ENCODE measurements at places on chromosomes 6 and 20.

DNA sequence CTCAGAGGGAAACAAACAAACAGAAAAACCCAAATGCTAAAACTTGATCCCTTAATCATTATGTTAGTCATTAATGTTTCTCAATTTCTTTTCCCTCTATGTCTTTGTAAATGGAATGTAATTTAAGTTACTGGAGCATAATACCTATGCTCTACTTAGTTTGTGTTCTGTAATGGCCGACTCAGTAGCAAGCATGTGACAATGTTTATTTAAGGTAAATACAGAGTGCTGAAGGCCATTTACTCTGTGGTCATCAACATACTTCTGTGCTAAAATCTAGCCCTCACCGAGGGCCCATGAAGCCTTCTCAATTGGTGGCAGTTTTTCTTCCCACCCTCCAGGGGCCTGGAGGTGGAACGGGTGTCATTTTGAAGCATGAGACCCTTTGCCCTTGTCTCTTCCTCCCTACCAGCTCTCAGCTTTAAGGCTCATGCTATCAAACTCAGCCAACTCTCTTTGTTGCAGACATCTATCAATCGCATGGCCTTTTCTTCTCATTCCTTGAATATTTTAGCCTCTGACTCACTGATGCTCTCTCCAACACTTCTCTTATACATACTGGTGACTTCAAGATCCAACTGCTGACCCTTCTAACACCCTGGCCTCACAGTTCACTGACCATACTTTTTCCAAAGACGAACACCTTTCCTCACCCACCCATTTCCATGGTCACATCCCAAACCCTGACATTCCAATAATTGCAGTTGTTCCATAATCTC is 48.2 kb downstream of the STX7 start:
- no peaks in the 10 kb centered on the region for H3K27me3 ChIP-seq
- H3K4me3 ChIP-seq = no peak overlapping the region
- peaks cover 20% of the 10 kb centered on the region for H3K36me3 ChIP-seq
- H3K4me1 ChIP-seq = no peaks in the 10 kb centered on the region

- H3K27me3 ChIP-seq = peaks cover 15% of the 10 kb centered on the region
- H3K27ac ChIP-seq = no peak overlapping the region
- DNase-seq = no peak
- no peaks in the 10 kb centered on the region for H3K36me3 ChIP-seq
- H3K4me3 ChIP-seq = no peak overlapping the region
- no peaks in the 10 kb centered on the region for H3K4me1 ChIP-seq
Measured at GRCh38 chr6:116556065-116556464, 2.5 kb downstream of the CALHM4 start.

DNA sequence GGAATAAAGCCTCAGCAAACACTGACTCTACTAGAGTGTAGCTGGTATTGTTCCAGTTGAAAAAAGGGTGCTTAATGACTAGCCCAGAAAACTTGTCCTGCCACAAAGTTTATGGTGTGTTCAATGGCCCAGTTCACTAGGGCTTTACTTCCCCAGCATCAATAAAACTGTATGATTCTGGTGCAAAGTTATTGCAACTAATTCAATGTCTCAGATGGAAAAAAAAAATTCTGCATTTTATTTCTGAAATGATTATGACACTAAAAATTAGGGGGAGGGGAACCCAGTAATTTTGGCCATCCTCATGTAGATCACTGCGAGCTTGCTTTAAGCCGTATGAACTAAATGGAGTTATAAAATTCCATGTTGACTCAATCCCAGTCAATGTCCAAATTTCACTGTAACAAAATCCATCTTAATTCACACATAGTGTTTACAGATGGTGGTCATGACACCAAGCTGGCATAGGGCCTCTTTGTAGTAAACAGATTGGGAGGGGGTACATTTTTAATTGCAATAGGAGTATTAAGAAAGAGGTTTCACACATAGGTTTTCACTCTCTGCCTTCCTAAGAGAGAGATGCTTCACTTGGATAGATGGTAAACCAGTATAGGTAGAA is 41.2 kb downstream of the PTPRK start:
- DNase-seq = no peak
- peak overlapping the region; percentile 63 for H3K4me3 ChIP-seq
- no peak overlapping the region for H3K27ac ChIP-seq

GRCh38 chr6:158666628-158667359 is 16.9 kb downstream of the SYTL3 start:
- no peak for DNase-seq
- no peaks in the 10 kb centered on the region for H3K27me3 ChIP-seq
- no peak overlapping the region for H3K4me3 ChIP-seq
- H3K27ac ChIP-seq = no peak overlapping the region
- peaks cover 56% of the 10 kb centered on the region for H3K36me3 ChIP-seq

DNA sequence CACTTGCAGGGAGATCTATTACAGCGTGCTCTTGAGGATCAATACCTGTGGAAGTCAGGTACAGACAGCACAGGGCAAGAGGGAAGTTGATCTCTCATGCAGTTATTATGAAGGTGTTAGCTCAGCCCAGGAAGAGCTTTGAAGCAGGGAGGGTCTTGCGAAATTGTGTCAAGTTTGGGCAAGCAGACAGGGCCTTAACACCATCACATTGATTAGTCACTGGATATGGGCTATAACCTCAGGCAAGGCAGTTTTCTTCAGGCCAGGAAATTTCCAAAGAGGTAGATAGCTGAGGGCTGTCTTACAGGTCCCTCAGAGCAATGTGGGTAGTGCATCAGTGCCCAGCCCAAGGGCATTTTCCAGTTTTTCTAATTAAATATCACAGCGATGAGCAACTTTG is 643.8 kb downstream of the DHX35 start:
- no peaks in the 10 kb centered on the region for H3K27me3 ChIP-seq
- no peak for DNase-seq
- no peak overlapping the region for H3K4me3 ChIP-seq
- no peaks in the 10 kb centered on the region for H3K4me1 ChIP-seq

- H3K27me3 ChIP-seq = peaks cover 35% of the 10 kb centered on the region
- peak overlapping the region; percentile 89 for H3K4me3 ChIP-seq
- peaks cover 42% of the 10 kb centered on the region for H3K4me1 ChIP-seq
- H3K36me3 ChIP-seq = peaks cover 9% of the 10 kb centered on the region
Measured at GRCh38 chr6:4774715-4775493, 1.3 kb upstream of the CDYL start.

DNA sequence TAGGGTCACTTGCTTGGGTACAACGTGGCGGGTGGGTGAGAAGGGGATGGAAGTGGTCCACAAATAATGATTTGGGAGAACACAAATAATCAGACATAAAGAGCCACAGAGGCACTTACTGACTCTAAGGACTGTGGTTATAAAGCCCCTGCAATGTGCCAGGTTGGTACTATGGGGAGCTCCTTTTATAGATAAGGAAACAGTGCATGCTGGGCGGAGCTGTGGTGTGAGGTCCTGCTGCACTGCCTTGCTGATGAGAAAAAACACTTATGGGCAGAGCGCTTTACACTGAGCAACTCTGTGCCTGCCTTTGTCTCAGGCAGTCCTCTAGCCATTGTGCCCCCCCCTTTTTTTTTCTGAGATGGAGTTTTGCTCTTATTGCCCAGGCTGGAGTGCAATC is 29.1 kb upstream of the SCRT2 start:
- no peak for DNase-seq
- H3K27me3 ChIP-seq = peaks cover 17% of the 10 kb centered on the region
- H3K36me3 ChIP-seq = no peaks in the 10 kb centered on the region
- no peaks in the 10 kb centered on the region for H3K4me1 ChIP-seq

- DNase-seq = no peak
- no peaks in the 10 kb centered on the region for H3K4me1 ChIP-seq
- peaks cover 8% of the 10 kb centered on the region for H3K27me3 ChIP-seq
Measured at GRCh38 chr20:63378626-63379025, 17.5 kb upstream of the CHRNA4 start.

GRCh38 chr6:126040826-126041225 is 54.5 kb downstream of the TRMT11 start:
- no peaks in the 10 kb centered on the region for H3K4me1 ChIP-seq
- no peak overlapping the region for H3K4me3 ChIP-seq
- DNase-seq = no peak
- peaks cover 33% of the 10 kb centered on the region for H3K36me3 ChIP-seq
- H3K27ac ChIP-seq = no peak overlapping the region

DNA sequence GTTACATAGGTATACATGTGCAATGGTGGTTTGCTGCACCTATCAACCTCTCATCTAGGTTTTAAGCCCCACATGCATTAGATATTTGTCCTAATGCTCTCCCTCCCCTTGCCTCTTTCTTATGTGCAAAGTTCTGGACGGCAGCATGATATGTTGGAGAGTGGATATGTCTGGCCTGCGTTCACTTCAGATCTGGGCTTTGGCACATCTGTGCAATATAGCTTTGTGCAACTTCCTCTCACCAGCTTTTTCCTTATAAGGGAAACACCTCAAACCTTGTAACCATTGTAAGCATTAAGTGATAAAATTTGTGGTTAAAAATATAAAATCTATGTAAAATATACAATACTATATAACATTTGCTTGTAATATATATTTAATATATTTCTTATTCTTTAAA is 288.0 kb downstream of the PHACTR1 start:
- H3K27ac ChIP-seq = no peak overlapping the region
- H3K27me3 ChIP-seq = peaks cover 20% of the 10 kb centered on the region
- no peaks in the 10 kb centered on the region for H3K4me1 ChIP-seq
- no peaks in the 10 kb centered on the region for H3K36me3 ChIP-seq

- peaks cover 45% of the 10 kb centered on the region for H3K27me3 ChIP-seq
- H3K4me1 ChIP-seq = no peaks in the 10 kb centered on the region
- H3K36me3 ChIP-seq = no peaks in the 10 kb centered on the region
- H3K4me3 ChIP-seq = no peak overlapping the region
- H3K27ac ChIP-seq = no peak overlapping the region
Measured at GRCh38 chr6:137001299-137001976, 43.3 kb downstream of the IL20RA start.

GRCh38 chr6:137989664-137990063 is 117.6 kb downstream of the PERP start:
- no peak for DNase-seq
- H3K27me3 ChIP-seq = peaks cover 15% of the 10 kb centered on the region
- H3K4me1 ChIP-seq = no peaks in the 10 kb centered on the region
- H3K4me3 ChIP-seq = no peak overlapping the region

GRCh38 chr6:31035862-31036497 is 25.7 kb downstream of the MUC22 start:
- DNase-seq = no peak
- H3K36me3 ChIP-seq = no peaks in the 10 kb centered on the region
- H3K27ac ChIP-seq = no peak overlapping the region
- H3K4me3 ChIP-seq = no peak overlapping the region
- H3K4me1 ChIP-seq = peaks cover 11% of the 10 kb centered on the region

DNA sequence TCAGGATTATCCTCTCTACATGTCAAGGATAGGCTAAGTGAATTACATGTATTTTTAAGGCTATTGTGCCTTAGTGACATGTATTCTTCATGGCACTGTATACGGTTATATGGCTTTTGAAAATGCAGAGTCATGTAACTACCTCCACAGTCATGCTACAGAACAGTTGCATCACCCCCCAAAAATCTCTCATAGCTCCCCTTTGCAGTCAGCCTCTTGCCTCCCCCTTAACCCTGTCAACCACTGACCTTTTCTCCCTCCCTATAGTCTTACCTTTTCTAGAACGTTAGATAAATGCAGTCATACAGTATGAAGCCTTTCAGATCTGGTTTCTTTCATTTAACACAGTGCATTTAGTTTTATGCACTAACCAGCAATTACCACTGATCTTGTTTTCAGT is 10.3 kb upstream of the RNF24 start:
- H3K4me3 ChIP-seq = no peak overlapping the region
- no peak overlapping the region for H3K27ac ChIP-seq
- DNase-seq = no peak
- no peaks in the 10 kb centered on the region for H3K36me3 ChIP-seq
- H3K4me1 ChIP-seq = peaks cover 5% of the 10 kb centered on the region
- peaks cover 33% of the 10 kb centered on the region for H3K27me3 ChIP-seq

- no peak overlapping the region for H3K27ac ChIP-seq
- peaks cover 4% of the 10 kb centered on the region for H3K27me3 ChIP-seq
- no peaks in the 10 kb centered on the region for H3K36me3 ChIP-seq
- H3K4me3 ChIP-seq = no peak overlapping the region
- H3K4me1 ChIP-seq = no peaks in the 10 kb centered on the region
- no peak for DNase-seq
Measured at GRCh38 chr20:57835588-57836455, 126.0 kb upstream of the PMEPA1 start.

- peaks cover 21% of the 10 kb centered on the region for H3K27me3 ChIP-seq
- no peaks in the 10 kb centered on the region for H3K4me1 ChIP-seq
- H3K27ac ChIP-seq = no peak overlapping the region
Measured at GRCh38 chr6:105161421-105161820, 18.4 kb downstream of the POPDC3 start.

DNA sequence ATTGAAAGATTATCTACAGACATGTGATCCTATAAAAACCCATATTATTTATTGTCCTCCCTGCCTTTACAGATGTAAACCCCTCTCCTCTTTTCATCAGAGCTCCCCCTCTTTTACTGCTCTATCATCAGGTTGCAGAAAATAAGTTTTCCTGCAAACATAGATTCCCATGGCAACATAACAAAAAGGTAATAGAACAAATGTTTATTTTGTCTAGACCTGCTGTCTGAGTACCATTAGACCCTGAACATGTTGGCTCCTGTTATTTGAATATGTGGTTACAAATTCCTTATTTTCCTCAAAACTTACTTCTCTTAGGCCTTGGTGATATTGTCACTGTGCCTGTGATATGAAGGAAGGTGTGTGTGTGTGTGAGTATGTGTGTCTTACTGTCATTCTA is 11.5 kb downstream of the MAPK14 start:
- H3K27ac ChIP-seq = no peak overlapping the region
- H3K4me1 ChIP-seq = peaks cover 49% of the 10 kb centered on the region
- no peak overlapping the region for H3K4me3 ChIP-seq
- H3K36me3 ChIP-seq = peaks cover 6% of the 10 kb centered on the region

DNA sequence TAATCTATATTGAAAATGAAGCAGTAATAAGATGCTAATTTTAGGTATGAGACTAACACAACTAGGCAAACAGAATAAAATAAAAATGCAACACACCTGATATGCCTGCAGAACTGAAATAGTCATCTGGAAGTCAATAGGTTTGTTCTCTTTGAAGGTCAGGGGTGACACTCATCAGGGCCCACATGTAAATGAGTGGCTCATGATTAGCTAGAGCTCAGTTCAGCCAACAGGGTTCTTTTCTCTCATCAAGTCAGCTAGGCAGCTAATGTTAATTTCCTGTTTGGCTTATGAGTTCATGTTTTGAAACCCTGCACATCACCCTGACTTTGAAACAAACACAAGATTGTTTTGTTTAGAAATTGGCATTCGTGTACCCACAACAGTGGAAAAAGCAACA is 23.8 kb downstream of the SMLR1 start:
- H3K27me3 ChIP-seq = no peaks in the 10 kb centered on the region
- peaks cover 7% of the 10 kb centered on the region for H3K4me1 ChIP-seq
- no peaks in the 10 kb centered on the region for H3K36me3 ChIP-seq
- no peak for DNase-seq
- H3K27ac ChIP-seq = no peak overlapping the region
